ENCODE measurements at places on chromosomes 6 and 20. TPM values are rescaled to one million over a fixed set of nuclear protein-coding genes. Genes with fewer than 3 reads are reported as not detected.

C4B gene
- total RNA-seq = 1.2 TPM

GABRR2 gene
- 0.14 TPM for total RNA-seq

RFX6 gene
- total RNA-seq = not detected

SLC22A16 gene
- not detected for total RNA-seq

THBS2 gene
- total RNA-seq = 2.0 TPM

FRS3 gene
- total RNA-seq = 1.2 TPM

PLA2G7 gene
- total RNA-seq = not detected

C20orf96 gene
- 3.2 TPM for total RNA-seq

ZBTB46 gene
- 41.2 TPM for total RNA-seq

AARS2 gene
- 17.5 TPM for total RNA-seq

FOXF2 gene
- total RNA-seq = not detected

PPP1R14C gene
- not detected for total RNA-seq

RBM24 gene
- 3.4 TPM for total RNA-seq

DYNLT1 gene
- total RNA-seq = 68.1 TPM

UBE2C gene
- 30.2 TPM for total RNA-seq

ESF1 gene
- total RNA-seq = 14.0 TPM

PTPN1 gene
- 28.8 TPM for total RNA-seq

ARHGAP18 gene
- 110 TPM for total RNA-seq

WFDC10B gene
- not detected for total RNA-seq

CST7 gene
- total RNA-seq = not detected

KCNQ2 gene
- not detected for total RNA-seq

GSTA2 gene
- total RNA-seq = not detected

GCNT2 gene
- total RNA-seq = 53.9 TPM

TMEM170B gene
- total RNA-seq = 2.4 TPM

CLVS2 gene
- not detected for total RNA-seq

SLA2 gene
- not detected for total RNA-seq

MCM8 gene
- total RNA-seq = 6.8 TPM

TP53TG5 gene
- total RNA-seq = not detected

LIN28B gene
- not detected for total RNA-seq

TBXT gene
- not detected for total RNA-seq

BPIFA1 gene
- total RNA-seq = not detected
